ENCODE measurements at places on chromosomes 6 and 20.

- no peak for DNase-seq
These were observed 34.6 kb upstream of the EPHA7 start for GRCh38 chr6:93453956-93454355.

DNA sequence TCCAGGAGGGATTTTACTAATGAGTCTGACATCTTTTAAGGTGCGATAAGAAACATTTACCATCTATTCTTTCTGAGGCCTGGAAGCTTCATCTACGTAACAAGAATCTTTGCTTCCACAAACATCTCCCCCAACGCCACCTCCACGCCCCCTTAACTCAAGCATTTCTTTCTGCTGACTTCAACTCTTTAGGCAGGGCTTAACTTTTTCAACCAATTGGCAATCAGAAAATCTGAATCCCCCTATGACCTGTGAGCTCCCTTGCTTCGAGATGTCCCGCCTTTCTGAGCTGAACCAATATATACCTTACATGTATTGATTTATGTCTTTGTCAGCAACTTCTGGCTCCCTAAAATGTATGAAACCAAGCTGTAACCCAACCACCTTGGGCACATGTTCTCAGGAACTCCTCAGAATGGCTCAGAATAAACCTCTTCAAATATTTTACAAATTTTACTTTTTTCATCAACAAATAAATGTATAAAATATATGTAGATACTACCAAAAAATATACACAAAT is 11.5 kb downstream of the OR2H2 start:
- DNase-seq: no peak

DNA sequence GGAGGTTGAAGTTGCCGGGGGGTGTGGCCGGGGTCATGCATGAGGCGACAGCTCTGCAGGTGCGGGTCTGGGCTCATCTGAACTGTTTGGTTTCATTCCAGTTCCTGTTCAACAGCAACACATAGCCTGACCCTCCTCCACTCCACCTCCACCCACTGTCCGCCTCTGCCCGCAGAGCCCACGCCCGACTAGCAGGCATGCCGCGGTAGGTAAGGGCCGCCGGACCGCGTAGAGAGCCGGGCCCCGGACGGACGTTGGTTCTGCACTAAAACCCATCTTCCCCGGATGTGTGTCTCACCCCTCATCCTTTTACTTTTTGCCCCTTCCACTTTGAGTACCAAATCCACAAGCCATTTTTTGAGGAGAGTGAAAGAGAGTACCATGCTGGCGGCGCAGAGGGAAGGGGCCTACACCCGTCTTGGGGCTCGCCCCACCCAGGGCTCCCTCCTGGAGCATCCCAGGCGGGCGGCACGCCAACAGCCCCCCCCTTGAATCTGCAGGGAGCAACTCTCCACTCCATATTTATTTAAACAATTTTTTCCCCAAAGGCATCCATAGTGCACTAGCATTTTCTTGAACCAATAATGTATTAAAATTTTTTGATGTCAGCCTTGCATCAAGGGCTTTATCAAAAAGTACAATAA is 72.5 kb downstream of the PTPN1 start:
- no peak for DNase-seq

DNA sequence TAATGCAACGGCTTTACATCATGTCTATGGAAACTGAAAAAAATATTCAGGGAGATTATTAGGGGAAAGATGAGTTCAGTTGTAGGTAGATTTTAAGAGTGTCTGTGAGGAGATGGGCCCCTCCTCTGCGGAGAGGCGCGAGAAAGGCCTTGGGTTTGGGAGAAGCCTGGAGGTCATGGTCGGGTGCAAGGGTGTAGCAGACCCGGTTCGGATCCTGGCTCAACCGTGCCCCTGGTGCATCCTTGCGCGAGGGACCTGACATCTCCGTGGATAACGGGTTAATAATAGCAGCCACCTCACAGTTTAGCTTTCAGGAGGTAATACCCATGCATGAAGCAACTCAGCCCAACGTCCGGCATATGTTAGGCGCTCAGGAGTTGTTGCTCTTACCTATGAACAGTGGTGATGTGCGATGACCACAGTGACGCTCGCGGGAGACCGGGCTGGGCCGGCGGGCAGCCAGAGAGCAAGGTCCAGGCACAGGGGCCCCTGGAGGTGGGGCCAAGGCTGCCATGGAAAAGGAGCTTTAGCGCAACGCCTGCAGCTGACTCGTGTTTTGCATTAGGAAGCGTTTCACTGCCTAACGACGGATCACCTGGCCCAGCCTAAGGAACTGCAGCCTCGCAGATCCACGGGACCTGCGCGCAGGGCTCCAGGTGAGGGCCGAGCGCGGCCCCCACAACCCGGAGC is 146.4 kb upstream of the ARID1B start:
- DNase-seq: no peak

- peak; percentile 81 for DNase-seq
These were observed at the start of gene TAPBP for GRCh38 chr6:33313709-33314514. TAPBP (minus strand) TSS chr6:33314078; CDS start chr6:33314041, 37 bp downstream.

GRCh38 chr6:117550618-117551242 is 51.6 kb downstream of the GOPC start:
- DNase-seq: no peak

- DNase-seq: no peak
These were observed 89.2 kb downstream of the ARID1B start for GRCh38 chr6:156866220-156867015.

- no peak for DNase-seq
These were observed 26.2 kb downstream of the RNF144B start for GRCh38 chr6:18413381-18413780.

- peak; percentile 32 for DNase-seq
These were observed 119.4 kb downstream of the JARID2 start for GRCh38 chr6:15365273-15365687.

GRCh38 chr20:39021748-39022147 is 59.6 kb downstream of the DHX35 start:
- no peak for DNase-seq

DNA sequence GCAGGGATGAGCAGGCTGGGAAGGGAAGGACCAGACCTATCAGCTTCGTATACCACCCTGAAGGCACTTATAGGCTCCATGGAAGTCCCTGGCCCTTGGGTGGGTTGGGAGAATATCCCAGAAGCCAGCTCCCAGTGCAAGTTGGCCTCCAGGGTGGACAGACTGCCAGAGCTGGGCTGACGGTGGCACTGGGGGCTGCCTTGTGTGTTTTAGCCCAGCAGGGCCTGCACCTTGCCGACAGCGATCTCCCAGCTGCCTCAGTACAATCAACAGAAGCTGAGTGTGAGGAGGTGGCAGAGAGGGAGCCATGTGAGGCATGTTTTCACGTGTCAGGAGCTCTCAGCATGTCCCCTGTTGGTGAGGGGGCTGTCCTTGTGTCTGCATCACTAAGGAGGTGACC is 159.5 kb downstream of the VEGFA start:
- no peak for DNase-seq

GRCh38 chr20:45967551-45968080 is 4.4 kb downstream of the ZNF335 start:
- DNase-seq: no peak

GRCh38 chr6:167825332-167826229 is 1.1 kb upstream of the AFDN start:
- DNase-seq: no peak

GRCh38 chr20:23386304-23387117 is 24.5 kb downstream of the GZF1 start:
- DNase-seq: no peak

DNA sequence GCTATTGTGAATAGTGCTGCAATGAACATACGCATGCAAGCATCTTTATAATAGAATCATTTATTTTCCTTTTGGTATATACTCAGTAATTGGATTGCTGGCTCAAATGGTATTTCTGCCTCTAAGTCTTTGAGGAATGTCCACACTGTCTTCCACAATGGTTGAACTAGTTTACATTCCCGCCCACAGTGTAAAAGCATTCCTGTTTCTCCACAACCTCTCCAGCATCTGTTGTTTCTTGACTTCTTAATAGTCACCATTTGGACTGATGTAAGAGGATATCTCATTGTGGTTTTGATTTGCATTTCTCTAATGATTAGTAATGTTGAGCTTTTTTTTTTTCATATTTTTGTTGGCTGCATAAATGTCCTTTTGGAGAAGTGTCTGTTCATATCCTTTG is 208.7 kb downstream of the PHF3 start:
- DNase-seq: no peak

DNA sequence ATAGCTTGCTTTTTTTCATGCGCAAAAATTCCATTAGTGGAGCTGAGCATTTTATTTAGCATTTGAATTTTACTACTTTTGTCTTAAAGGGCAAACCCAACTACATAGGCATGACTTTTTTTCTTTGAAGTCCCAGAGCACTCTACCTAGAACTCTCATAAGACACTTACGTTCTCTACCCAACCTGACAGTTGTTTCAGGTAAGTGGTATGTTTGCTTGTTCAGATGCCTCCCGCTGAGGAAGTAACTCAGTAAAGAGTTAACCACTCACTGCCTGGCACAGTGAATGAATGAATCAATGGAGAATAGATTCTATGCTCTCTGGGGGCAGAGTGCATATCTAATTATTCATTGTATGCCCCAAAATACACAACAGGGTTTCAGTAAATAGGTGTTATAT is 212.3 kb upstream of the PRDM1 start:
- DNase-seq: no peak

GRCh38 chr6:120058410-120058809 is 708.8 kb upstream of the MAN1A1 start:
- no peak for DNase-seq

DNA sequence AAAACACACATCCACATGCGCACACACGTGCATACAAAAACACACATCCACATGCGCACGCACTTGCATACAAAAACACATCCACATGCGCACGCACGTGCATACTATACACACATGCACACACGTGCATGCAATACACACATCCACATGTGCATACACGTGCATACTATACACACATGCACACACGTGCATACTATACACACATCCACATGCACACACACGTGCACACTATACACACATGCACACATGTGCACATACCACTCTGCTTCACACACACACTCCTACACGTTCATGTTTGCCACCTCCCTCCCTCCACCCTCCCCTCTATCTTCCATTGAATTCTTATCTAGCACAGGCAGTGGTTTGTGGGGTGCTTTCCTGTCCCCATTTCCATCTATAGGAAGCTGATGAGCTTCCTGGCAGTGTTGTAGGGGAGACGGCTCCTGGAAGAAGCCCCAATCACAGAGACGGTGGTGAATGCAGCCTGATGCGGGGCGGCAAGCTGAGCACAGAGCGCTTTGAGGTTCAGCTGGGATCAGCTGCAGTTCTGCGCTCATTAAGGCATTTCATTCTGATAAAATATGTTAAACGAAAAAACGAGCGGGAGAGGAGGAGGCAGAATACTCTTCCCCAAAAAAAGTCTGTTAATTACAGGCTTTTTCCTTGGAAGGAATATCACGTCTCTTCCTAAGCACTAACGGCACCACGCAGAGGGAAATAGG is 287.7 kb downstream of the TAF4 start:
- DNase-seq: no peak

GRCh38 chr20:23197836-23198235 is 111.7 kb upstream of the CD93 start:
- no peak for DNase-seq

DNA sequence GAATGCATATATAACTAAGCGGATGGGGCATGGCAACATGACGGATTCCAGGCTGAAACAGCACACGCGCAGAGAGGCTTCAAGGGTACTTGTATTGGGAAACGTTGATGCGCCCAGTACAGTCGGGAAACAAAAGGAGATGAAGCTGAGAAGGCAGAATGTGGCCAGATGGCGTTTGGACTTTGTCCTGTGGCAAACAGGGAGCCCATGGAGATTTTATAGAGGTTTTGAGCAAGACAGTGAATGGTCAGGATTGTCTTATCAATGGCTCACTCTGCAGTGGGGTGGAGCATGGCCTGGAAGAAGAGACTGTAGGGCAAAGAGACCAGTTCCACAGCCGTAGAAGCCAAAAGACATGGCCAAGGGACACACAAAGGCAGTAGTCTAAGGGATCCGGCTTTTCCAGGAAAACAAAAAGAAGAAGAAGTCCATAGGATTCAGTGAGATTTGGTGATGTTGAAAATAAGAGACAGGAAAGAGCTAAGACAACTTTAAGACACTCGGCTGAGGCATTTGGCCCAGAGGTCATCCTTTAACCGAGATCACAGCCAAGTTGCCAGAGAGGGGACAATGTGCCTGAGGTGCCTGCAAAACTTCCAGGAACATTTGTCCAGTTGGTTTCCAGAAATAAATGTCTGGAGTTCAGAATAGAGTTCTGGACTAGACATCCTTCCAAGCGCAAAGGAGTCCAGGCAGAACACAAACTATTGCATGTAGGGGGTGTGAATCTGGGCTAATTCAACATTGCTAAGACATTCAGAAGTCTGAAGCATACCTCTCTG is 123.0 kb upstream of the RREB1 start:
- DNase-seq: no peak

DNA sequence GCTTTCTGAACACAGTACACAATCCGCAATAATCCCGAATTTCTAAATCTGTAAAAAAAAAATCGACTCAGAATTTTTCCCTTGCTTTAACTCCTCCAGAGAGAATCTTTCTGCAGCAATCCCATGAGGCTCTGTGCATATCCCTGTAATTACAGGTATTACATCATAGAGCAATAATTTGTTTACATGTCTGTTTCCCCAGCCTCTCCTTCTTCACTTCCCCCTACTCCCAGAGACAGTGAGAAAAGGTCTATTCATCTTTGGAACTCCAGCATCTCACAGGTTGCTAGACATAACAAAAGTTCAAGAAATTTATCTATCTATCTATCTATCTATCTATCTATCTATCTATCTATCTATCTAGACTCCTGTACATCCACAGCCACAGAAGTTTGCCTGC is 26.0 kb downstream of the KLHL31 start:
- DNase-seq: no peak

GRCh38 chr6:169961772-169962561 is 210.5 kb downstream of the ERMARD start:
- no peak for DNase-seq

DNA sequence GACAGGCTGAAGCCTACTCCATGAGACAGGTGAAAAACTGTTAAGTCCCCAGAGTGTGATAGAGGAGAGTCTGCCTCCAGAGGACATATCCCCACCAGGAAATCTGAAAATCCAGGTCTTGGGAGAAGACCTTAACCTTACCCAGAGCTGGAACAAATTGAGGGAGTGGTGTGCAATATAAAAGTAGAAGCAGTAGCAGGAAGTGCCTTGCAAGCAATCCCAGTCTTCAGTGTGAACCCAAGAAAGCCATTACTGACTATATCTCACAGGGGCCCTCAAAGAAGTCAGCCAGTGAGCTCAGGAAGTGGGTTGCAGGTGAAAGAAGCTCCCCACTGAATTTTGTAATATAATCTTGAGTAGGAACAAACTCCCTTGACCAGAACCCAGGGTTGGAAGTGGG is 41.9 kb upstream of the PKIB start:
- no peak for DNase-seq

DNA sequence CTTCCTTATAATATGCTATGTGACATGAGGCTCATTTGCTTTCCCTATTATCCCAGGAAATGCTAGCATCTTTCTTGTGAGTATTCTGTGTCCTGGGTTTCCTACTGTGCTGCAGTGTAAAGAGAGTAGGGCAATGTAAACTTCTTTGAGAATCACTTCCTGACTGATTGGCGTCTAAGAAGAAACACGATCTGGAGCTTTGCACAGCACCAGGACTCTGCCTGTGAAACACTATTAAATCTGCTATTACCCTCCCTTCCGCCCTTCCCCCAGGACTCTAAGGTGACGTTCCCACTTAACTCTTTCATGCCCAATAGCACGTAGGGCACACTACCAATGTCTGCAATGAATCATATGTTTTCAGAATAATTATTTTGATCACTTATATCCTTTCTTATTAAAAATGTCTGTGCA is 607.3 kb upstream of the CITED2 start:
- DNase-seq: no peak
